ENCODE measurements at places on chromosomes 11 and 22. TPM values are rescaled to one million over a fixed set of nuclear protein-coding genes. Genes with fewer than 3 reads are reported as not detected.
A peak's percentile ranks its signal among the peaks of the same experiment; 100 is the strongest.

DNA sequence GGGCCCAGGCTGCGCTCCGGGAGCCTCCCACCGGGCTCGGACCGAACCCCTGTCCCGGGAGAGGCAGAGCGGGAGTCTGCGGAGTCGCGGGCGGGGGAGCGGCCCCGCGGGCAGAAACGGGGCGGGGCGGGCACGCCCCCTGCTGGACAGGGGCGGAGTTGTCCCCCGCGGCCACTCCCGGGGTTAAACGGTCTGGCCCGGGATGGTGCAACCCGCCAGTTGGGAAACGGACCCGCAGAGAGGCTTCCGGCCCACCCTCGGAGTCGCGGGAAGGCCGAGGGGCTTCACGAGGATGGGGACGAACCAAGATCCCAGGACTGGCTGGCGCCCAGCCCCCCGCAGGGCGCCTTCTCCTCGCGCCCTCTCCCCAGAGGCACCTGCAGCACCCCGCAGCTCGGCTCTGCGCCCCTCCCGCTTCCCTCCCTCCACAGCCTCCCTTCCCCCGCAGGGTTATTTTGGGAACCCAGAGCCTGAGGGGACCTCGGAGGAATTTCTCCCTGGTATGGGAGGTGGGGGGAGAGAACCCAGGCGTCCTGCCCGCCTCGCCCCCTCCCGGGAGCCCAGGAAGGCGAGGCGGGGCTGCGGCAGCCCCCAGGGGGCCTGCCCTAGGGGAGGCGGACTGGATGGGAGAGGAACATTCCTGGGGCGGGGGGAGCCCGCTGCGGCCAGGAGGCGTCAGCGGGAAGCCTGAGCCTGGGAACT, 902 bp downstream of the RASGRP2 start:
- peak; percentile 83 for DNase-seq

GRCh38 chr11:63945477-63946163, 6.8 kb downstream of the NAA40 start:
- DNase-seq, result peak; percentile 37

DNA sequence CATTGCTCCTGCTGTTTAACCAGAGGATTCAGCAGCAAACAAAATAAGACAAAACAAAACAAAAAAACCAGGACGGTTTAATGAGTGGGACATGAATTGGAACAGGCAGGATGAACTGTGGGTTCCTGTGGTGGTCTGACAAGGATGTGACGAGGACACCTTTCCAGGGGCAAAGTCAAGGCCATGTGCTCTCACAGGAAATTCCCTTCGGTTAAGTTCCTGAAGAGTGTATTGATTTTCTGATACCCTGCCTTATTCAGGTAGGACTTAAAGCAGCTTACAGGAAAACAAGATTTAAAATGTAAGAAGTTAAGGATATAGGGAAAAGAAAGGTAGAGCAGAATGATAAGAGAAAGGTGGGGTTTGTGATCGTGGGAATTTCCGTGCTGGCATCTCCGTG, 8.5 kb upstream of the PLET1 start:
- no peak for DNase-seq

GRCh38 chr22:25030636-25031035, 78.1 kb downstream of the KIAA1671 start:
- no peak for DNase-seq

- no peak for DNase-seq
Measured at GRCh38 chr11:11186249-11186648, 166.8 kb downstream of the CSNK2A3 start.

- DNase-seq, result no peak
Measured at GRCh38 chr11:66686801-66687750, 9.4 kb upstream of the RBM4B start.

GRCh38 chr11:109421981-109422869, at the start of gene C11orf87:
Gene C11orf87 (plus strand): TSS chr11:109422190. CDS start chr11:109423634, 1,444 bp downstream.
- no peak for DNase-seq

DNA sequence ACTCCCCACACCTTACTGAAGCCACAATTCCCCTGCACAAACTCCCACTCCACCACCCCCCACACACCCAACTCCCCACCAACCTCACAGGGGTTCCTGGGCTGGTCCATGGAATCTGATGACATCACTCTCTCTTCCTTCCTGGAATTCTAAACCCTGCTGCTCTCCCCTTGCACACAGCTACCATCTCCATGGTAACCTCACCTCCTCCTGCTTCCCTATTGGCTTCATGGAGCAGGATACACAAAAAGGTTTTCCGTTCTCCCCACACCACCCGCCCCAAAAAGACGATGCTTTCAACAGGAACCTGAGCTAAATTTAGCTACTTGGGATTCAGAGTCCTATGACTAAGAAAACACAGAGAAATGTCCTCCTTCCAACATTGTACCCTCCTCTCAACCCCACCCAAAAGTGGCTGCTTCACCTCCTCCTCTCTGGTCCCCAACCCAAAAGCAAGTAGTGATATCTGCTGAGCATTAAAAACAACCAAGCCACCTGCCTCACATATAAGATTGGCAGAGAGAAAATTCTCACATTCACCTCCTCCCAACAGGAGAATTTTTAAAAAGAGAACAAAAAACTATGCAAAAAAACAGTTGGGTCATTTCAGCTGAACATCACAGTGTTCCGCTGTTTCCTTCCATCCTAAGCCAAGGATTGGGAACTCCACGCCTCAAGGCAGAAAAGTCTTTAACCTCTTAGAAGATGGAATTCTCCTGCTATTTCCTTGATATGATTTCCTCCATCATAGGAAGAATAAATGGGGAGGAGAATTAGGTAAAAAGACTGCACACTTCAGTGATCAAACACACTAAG, 66.9 kb downstream of the RBFOX2 start:
- DNase-seq, result no peak

GRCh38 chr11:20029193-20029592, 131.1 kb downstream of the DBX1 start:
- no peak for DNase-seq

DNA sequence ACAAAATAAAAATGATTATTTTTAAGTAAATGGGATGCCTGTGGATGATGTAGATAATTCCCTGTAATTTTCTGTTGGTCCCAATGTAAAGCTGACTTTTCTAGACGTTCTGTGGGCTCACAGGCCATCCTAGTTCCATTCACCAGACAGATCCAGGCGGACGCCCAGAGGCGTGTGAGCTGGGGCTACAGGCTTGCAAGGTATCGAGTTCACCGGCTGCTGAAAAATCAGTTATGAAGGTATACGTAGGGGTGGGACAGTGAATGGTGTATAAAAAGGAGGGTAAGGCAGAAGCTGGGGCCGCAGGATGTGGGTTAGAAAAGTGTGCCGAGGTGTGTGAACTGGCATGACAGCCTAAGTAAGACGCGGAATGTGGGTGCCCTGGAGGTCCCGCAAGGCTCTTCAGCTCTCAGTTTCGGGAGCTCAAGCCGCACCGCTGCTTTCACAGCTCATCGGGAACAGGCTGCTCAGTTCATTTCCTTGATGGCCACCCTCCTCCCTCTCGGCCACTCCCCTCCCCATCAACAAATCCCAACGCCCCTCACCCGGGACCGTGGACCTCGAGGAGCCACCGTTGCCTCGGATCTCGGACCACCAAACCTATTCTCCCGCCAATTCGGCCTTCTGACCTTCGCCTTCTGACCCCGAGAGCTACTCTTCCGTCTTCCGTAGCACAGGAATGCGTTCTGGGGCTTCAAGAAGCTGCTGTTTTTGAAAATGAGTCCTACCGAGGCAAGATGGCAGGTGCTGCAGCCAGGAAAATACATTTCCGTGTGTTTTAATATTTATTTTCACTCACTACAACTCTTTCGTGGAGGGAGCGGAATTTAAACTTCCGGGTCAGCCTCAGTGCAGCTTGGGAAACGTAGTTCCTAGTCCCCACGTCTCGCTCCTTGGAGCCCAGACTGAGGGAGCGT, at the start of gene XNDC1N:
Gene XNDC1N, minus strand, starts transcription at position 775 of the 917 bp plus-strand sequence. CDS start 5,241 bp downstream, outside the sequence.
- peak; percentile 75 for DNase-seq

- no peak for DNase-seq
Measured at GRCh38 chr11:44257338-44258189, 52.4 kb downstream of the ALX4 start.

DNA sequence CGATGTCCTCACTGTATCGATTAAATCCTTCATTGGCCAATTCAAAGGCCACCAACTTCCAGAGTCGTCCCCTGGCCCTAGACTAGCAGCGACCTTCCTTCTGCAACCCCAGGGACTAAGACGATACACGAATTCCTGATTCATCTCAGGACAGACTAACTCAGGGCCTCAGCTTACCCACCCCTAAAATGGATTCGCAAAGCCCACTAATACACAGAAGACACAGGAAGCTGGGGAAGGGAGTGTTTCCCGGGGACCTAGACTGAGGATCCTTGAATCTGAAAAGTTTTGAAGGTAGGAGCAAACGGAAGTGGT, 509 bp downstream of the LAMTOR1 start:
- no peak for DNase-seq

DNA sequence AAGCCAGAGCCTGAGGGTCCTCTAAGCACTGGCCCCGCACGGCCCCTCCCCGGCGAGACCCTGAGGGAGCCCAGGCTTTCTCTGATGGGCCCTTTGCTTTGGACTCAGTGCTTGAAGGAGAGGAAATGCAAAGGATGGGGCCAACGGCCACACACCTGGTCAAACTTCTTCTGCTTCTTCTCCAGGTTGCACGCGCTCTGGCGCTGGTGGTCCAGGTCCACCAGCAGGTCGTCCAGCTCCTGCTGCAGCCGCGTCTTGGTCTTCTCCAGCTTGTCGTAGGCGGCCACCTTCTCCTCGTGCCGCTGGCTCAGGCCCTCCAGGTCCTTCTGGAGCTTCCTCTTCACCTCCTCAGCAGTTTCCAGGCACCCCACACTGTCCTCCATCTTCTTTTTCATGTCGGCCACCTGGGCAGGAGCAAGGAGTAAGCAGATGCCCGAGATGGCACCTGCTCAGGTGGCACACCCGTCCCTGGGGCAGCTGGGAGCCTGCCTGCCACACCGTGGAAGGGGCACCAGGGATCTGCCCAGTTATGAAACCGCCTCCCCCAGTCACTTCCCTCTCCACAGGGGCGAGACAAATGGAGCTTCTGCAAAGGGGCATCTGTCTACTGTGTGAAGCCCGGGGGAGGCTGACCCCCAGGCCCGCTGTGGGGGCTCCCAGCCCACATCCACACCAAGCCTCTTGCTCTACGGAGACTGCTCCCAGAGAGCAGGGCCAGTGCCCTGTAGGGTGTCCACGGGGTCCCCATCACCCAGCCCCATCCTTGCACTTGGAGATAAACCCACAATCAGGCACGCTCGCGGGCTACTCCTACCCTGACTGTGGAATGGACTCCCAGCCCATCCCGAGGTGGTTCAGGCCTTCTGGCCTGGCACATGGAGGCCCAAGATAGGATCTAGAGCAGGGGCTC, 39.2 kb downstream of the APOL1 start:
- DNase-seq, result no peak

- no peak for DNase-seq
Measured at GRCh38 chr11:117793583-117793982, 3.4 kb downstream of the DSCAML1 start.

Gene MRGPRG
- total RNA-seq, result not detected

Gene CCT8L2
- not detected for total RNA-seq

Gene THY1
- 0.30 TPM for total RNA-seq

Gene CRYBA4
- total RNA-seq, result not detected

Measured in activated naive CD8-positive, alpha-beta T cell treated with anti-CD3 and anti-CD28 coated beads for 36 hours (primary cell).